HCT116 (cell line): ENCODE measurements at places on chromosomes 3 and 15. TPM values are rescaled to one million over a fixed set of nuclear protein-coding genes. Genes with fewer than 3 reads are reported as not detected.

- DNase-seq = no peak
Observed at GRCh38 chr15:69094124-69094921, 66.1 kb upstream of the GLCE start.

DNA sequence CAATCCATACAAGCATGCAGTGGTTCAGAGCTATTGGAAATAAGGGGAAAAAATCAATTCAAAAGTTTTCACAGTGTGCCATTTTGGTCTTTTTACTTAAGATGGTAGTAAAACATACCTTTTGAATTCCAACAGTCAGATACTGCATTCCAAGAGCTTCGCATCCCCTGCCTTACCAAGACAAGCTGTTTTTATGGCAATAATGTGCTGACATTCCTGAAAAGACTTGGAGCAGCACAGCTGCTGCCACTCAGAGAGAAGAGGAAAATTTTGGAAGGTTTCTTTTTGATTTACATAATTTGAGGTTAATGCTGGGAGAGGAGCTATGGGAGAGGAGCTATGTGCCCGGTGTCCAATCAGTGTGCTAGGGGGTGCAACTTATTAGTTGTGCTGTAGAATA is 148.3 kb downstream of the FEZF2 start:
- no peak for DNase-seq

DNA sequence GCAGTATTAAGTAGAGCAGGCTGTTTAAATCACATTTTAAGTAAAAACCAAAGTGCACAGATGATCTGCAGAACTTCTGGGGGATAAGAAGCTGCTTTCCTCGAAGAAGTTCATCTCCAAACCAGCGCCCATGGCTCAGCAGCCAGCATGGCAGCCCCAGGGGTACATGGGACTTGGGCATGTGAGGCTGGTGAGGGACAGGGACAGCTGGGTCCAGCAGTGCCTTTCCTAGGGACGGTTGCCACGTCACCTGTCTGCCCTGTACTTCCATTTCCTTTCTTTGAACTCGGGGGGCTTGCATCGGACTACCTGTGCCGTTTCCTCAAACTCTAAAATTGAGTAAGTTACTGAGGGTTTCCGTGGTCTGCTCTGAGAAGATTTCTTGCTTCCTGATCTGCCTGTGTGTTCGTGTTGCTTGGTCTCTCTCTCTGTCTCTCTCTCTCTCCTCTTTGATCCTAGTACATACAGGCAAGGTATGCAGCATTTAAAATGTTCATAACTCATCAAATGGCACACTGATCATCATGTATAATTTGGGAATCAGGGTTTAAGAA is 67.6 kb downstream of the IGF1R start:
- no peak for DNase-seq

Gene RHOA
- total RNA-seq = 497 TPM

GRCh38 chr3:171615281-171615680 is 155.1 kb upstream of the TNIK start:
- no peak for DNase-seq

DNA sequence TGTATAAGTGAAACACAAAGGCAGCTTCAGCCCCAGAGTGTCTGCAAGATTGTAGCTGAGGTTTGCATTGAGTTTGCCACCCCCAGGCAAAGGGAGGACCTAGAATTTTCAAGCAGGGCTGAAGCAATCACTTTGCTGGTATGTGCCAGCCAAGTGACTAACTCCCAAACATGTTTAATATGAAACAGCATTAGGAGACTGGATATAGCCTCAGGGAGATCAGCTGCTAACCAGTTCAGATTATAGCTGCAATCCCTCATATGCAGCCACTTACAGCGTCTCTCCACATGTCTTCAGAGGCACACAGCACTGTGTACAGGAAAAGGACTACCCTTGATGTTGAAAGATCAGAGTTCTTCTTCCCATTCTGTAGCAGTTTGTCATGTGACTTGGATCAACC is 38.4 kb upstream of the PPP2R3A start:
- no peak for DNase-seq

DNA sequence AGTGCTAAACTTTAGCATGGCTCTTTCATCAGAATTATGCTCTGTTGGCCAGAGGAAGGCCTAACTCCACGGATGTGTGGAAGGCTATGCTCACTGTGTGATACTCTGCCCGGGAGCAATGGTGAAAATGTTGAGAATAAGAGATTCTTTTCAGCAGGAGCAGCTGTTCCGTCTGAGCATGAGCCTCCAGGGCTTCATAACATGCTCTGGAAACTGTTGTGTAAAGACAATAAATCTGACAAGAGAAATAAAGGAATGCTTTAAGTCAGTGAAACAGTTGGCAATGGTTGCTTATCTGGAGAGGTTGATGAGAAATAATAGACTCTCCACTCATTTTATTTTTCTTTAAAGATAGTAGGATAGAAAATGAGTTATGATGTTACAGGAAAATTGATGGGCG is 269.8 kb downstream of the DIPK2A start:
- DNase-seq = no peak

DNA sequence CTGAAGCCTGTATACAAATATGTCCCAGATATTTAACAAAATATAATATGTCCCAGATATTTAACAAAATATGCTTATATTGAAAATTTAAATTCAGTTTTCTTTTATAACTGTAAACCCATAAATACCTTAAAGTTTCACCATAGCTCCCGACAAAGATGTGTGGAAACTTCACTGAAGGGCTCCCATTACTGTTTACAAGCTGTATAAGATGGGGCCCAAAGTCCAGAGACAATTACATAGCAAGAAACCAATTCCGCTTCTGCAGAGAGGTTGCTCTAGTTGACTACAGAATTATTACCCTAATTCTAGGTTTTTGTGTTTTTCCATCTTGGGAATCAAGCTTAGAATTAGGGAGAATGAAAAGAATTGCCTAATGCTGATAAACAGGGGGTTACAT is 102.6 kb upstream of the EPHA6 start:
- DNase-seq = no peak

Gene GDPGP1
- 15.4 TPM for total RNA-seq

GRCh38 chr15:38164061-38164460 is 88.6 kb upstream of the SPRED1 start:
- no peak for DNase-seq

DNA sequence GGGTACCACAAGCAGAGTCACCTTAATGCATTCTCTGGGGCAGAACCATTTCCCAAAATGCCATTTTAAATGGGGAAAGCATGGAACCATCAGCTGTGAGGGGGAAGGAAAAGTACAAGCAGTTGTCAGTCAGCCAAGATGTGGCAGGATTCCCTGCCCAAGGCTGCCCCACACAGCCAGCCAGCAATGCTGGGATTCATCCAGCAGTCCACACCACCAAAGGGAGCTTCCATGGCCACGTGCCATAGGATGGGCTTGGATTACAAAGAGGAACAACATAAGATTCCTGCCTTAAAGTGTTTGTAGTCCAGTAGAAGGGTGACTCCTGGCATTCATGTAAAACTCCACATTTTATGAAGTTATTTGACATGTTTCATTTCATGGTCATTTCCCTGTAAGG is 233.3 kb downstream of the SHOX2 start:
- no peak for DNase-seq

Gene CPLX3
- total RNA-seq = not detected

DNA sequence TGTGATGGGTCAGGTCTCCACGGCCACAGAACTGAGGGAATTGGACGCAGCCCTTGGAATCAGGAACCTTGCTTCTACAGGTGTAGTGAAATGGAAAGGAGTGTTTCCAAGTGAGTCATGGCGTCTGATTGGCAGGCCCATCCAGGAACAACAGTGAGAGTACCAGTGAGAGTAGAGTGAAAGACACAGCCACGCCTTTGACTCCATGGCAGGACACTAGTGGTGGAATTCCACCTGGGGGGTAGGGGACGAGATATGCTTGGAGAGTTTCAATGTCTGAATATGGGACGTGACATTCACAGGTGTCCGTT is 3.0 kb upstream of the SLC28A1 start:
- no peak for DNase-seq

Gene RPUSD2
- 22.5 TPM for total RNA-seq

Gene IL12A
- total RNA-seq = 2.8 TPM

Gene CHRM5
- total RNA-seq = not detected

Gene OIP5
- total RNA-seq = 19.7 TPM

- DNase-seq = peak; percentile 76
Observed at GRCh38 chr3:174438501-174439145, 420.5 kb upstream of the NAALADL2 start.

DNA sequence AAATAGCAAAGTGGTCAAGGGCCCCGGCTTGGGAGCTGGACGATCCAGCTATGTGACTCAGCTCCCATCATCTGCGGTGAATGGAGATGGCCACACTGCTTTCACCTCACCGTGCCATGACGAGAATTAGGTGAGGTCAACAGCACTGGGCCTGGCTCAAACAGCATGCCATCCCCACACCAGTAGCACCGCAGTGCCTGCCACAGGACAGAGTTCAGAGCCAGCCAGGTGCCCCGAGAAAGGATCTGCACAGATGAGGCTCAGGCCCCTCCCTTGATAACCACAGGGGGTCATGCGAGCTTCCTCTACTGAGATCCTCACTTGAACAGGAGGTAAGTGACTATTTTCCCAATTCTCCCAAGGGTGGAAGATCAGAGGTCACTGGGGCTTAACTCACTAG is 29.4 kb downstream of the ZXDC start:
- no peak for DNase-seq

DNA sequence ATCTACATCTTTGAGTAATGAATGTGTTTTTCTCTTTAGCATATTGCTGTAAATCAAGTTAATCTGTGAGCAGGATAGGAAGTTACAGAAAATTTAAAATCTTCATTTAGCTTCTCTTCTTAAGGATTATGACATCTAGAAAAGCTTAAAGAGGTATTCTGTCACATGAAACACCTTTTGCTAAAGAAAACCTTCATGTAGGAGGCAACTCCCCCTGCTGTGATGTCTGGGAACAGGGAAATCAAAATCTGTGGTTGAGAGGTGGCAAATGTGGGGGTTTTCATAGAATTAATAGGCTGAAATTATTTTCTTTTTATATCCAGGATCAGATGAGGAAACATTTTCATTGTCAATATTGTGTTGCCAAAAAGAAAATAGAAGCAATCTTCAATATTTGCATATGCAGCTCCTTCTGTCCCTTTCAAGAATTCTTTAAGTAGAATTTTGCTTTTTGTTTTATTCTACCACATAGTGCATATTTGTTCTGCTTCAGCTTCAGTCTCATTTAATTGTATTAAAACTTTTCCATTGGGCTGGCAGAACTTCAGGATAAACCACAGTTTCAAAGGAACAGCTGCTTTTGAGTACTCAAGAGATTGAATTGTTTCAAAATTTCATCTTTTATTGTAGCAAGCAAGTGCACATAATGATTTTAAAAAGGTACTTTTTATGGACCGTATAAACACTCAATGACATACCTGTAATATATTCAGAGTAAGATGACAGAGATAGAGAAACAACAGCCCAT is 128.4 kb downstream of the RAP2B start:
- no peak for DNase-seq

DNA sequence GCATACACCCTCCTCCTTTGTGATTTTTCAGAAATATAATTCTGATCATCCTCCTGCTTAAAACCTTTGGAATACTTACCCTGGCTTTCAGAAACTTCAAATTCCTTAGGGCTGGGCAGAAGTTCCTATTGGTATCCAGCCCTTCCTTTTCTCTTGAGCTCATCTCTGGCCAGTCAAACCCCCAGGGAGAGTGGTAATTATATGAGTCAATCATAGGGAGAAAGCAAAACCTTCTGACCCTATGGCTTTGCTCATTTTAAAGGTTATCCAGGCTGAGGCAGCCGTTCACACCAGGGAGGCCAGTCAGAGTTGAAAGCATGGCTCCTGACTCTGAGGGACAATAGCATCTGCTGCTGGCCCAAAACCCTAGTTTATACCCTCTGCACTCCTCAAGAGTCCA is 23.9 kb upstream of the CTNNB1 start:
- no peak for DNase-seq

GRCh38 chr15:22868495-22868894 is 30.0 kb downstream of the NIPA2 start:
- no peak for DNase-seq

GRCh38 chr3:192818126-192818525 is 90.8 kb upstream of the FGF12 start:
- DNase-seq = no peak

- DNase-seq = no peak
Observed at GRCh38 chr3:185519021-185519420, 20.2 kb upstream of the TMEM41A start.

Gene ZPLD1
- not detected for total RNA-seq

DNA sequence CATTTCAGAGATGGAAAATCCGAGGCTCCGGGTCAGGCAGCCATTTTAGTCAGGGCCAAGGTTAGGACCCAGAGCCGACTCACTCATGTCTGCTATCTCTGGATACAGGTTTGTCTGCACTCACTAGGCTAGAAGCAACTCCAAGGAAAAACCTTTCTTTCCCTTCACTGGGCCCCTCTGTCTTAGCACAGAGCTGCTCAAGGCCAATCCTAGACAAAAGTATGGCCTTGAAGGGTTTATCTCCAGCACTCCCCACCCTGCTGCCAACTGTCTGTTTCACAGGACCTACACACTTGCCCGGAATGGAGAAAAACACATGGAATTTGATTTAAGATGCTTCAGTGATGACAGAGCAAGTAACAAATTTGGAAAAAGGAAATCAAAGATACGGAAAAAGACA is 25.6 kb downstream of the ACAN start:
- no peak for DNase-seq

Gene PAK6
- 19.9 TPM for total RNA-seq

Gene ITIH1
- 0.37 TPM for total RNA-seq
